ENCODE measurements at places on chromosomes 2 and 18. TPM values are rescaled to one million over a fixed set of nuclear protein-coding genes. Genes with fewer than 3 reads are reported as not detected.

Gene LTBP1
- 13.6 TPM for total RNA-seq

DNA sequence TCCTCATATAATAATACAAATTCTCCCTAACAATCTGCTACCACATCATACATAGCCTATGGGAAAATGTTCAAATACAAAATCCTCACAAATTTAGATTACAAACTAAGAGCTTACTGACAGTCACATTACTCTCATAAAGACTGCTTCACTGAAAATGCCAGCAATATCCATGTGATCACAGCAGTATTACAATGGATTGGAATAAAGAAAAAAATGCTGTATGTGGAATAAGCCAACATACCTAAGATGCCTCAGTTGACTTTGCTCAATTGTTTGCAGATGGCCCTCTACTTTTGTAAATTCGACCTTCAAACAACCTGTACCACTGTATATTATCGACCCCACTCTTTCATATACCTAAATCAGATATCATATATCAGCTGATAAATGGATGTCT lies 88.7 kb downstream of the DYM start:
- DNase-seq, result no peak

Gene UGT1A5
- not detected for total RNA-seq

Gene POU3F3
- total RNA-seq, result 46.1 TPM

GRCh38 chr2:38978296-38978903 lies 88.7 kb downstream of the ARHGEF33 start:
- DNase-seq, result no peak

GRCh38 chr2:73264783-73265182 lies 19.5 kb downstream of the FBXO41 start:
- DNase-seq, result no peak

DNA sequence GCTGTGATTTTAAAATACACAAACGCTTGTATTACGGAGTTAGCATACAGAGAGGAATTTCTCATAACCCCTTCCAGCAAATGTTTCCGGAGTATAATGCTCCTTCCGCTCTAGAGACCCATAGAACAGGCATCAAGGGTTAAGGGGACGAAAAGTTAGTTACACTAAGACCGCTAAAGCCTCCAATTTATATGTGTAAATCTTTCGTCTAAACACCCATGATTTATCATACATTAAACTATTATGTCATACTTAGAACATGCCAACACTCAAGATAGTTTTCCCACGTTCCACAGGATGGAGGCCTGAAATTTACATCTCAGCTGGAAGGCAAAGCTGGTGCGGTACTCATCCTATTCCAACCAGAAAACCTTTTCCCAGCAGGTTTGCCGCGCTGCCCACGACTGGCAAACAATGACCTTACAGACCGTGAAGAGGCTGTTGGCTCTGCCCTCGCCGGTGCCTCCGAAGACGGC lies 650 bp downstream of the ORMDL1 start:
- DNase-seq, result no peak

- no peak for DNase-seq
Measured at GRCh38 chr2:162994718-162995117, 156.2 kb upstream of the KCNH7 start.

DNA sequence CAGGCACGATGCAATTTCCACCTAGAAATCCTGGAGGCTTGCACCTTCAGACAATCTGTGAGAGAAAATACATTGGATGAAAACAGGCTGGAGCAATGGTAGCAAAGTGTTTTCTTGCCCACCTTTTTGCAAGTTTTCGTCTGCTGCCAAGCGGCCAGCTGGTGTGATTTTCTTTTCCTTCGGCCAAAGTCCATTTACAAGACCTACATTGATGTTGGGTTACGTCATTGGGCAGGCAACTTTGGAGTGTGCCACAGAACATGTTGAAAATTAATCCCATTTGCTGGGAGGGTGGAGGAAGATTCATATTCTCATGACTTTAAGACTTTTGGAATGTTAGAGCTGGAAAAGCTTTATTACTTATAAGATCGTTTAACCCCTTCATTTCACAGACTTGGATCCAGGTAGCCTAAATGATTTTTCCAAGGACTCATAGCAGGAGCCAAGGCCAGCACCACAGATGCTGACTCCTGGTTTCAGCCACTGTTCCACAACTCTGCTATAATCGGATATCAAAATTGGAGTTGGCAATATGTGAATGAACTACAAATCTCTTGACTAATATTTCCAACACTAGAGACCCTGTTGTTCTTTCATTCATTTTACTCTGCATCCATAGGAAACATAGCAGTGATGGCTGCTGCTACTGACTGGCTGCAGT lies 352.1 kb downstream of the RND3 start:
- no peak for DNase-seq

Gene TCF4
- 271 TPM for total RNA-seq

GRCh38 chr18:63894106-63894772 lies 6.7 kb downstream of the SERPINB2 start:
- no peak for DNase-seq

Gene TDRD15
- not detected for total RNA-seq

DNA sequence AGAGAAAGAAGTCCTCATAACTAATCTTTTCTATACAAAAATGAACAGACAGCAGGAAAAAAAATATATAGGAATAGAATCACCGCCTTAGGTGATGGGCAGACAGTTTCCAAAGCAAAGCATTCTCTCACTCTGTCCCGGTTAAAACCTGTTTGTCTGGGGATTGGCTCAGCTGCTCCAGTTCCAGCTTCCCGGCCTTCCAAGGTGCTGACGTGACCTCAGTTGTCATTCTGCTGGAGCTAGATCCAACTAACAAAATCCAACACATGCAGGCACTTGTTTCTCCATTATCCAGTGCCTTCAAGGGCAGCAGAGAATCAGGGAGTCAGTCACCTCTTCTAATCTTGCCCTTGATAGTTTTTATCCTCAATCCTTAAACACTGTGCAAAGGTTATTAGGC lies 52.8 kb downstream of the IKZF2 start:
- no peak for DNase-seq

DNA sequence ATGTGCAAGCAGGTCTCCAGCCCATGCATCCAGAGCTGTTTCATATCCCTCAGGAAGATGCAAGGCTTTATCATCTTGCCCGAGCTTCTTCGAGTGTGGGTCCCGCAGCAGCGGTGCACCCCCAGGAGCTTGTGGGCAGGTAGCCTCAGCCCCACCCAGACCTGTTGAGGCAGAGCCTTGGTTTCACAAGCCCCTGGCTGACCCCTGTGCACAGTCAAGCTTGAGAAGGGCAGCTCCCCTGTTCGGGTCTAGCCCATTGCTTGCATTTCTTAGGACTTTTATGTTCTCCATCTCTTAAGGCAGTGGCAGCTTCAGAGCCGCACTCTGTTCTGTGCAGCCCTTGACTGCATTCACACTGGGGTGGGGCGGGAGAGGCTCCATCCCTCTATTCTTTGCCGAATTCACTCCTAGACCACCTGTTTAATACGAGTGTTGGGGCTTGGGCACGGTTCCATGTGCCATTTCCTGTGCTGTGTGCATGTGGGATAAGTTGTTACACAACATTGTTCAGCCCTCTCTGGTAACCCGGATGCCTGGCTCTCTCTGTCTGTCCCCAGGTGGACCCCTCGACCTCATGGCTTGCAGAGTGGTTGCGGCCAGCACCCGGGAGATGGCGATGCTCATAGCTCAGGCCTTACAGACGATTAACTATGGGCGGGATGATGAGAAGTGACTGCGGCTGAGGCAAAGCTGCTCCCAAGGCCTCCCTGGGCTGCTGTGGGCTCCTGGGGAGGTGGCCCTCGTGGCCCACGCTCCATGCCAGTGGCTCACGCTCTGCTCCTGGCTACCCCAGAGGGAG lies 48.7 kb downstream of the IMPA2 start:
- no peak for DNase-seq

- DNase-seq, result no peak
Measured at GRCh38 chr2:18219676-18220075, 340.8 kb downstream of the RDH14 start.

Gene FEV
- not detected for total RNA-seq

DNA sequence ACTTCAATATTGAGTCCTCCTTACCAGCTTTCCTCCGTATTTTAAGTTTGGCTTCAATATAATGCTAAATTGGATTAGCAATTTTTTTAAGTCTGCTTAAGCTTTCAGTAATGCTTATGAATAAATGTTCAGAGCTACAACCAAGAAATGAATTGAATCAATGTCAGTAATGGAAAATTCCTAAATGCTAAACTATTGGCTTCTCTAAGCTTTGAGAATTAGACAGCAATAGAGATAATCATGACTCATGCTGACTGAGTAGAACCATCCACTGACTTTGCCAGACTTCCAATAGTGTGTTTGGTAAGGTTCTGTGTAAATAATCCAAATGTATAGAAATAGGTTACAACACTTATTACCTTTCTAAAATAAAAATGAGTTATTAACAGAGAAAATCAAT lies 8.9 kb upstream of the PDE1A start:
- no peak for DNase-seq

DNA sequence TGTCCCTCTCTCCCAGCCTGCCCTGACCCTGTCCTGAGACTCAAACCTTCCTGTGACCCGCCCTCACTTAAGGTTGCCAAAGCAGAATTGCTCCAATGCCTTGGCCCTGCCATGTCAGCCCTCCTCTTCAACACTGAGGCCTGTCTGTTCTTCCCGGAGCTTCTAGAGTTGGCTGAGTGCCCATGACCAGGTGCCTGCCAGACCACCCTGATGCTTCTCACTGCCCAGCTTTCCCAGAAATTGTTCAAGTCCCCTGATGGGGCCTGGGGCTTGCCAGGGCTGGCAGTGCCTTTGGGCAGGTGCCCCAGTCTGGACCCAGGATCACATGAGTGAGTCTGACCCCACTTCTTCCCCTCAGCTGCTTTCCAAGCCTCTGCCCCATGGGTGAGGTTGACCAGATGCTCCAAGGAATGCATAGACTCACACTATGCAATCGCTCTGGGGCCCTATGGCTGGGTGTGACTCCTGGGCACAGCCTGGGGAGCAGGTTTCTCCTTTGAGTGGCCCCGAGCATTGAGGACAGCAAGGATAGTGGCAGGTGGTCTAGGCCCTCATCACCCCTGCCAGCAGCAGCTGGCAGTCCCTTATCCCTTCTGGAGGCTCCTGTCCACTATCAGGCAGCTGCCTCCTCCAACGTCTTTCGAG lies 3.1 kb upstream of the INPP5D start:
- no peak for DNase-seq

DNA sequence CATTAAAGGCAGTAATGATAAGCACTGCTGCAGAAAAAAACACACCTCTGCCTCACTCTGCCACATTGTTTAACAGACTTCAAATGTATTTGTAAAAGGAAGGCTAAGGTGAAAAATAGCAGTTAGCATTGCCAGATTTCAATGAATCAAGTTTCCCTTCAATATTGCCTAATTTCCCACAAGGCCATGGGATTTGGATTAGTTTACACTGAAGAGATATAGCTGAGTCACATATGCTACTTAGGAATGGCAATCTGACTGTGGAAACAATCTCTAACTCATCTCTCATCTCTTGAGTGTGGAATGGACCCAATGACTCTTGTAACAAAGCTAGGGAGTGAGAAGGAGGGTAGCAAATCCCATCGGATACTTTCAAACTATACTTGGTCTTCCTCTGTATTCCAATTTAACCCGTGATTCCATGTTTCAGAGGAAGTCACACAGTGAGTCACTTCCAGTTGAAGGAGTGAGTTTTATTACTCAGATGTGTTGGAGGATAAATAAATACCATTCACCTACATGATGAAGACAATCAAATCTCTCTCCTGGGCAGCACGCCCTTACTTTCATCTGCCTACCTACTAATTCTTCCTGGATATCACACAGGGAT lies 5.1 kb downstream of the B4GALT6 start:
- DNase-seq, result no peak

- DNase-seq, result no peak
Measured at GRCh38 chr2:2175381-2176090, 155.5 kb downstream of the MYT1L start.

DNA sequence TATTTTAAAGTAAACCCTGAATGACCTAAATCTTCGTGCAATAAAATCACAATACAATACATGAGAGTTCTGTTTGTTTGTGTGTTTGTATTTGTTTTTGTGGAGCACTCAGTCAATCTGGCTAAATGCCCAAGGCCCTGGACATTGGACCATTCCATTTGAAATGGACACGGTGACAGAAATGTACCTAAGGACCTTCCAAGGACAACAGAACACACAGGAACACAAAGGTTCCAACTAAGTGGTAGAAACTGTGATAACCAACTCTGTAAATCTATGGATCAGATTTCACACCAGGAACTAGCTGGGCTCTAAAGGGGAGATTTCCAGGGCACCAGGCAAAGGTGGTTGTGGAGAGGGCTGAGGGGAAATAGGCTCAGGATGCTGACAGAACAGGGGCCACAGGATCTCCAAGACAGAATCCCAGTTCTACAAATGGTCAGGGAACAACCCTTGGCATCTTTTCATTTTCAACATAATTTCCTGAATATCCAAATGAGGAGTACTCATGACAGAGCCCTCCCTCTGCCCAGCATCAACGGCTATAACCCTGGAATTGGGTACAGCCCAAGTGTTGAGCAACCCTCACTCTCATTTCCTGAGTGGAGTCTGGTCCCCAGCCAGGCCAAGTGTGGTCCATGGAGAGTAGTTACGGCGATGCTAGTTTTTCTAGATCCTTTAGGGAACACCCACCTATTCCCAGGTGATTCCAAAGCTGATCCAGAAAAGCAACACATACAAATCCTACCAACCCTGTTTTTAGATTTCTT lies 78.4 kb downstream of the NCKAP5 start:
- DNase-seq, result no peak

Gene TAF1B
- 19.6 TPM for total RNA-seq

DNA sequence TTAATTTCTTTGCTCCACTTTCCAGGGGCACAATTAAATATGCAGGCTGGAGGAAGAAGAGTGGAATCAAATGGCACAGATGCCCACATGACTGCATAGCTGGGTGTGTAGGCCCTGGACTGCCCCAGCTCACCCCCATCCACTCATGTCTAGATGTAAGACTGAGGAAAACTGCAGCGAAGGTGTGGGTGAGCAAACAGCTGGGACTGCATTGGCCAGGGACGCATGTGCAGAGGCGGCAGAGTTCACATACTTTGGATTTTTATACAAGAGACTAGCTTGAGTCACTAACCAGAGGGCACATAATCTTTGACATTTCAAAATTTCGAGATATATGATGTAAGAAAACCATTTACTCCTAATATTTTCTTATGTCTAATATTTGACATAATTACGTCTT lies 60.1 kb downstream of the SPIRE1 start:
- DNase-seq, result no peak

Gene PTPRN
- 290 TPM for total RNA-seq

Gene SERPINB11
- total RNA-seq, result not detected

DNA sequence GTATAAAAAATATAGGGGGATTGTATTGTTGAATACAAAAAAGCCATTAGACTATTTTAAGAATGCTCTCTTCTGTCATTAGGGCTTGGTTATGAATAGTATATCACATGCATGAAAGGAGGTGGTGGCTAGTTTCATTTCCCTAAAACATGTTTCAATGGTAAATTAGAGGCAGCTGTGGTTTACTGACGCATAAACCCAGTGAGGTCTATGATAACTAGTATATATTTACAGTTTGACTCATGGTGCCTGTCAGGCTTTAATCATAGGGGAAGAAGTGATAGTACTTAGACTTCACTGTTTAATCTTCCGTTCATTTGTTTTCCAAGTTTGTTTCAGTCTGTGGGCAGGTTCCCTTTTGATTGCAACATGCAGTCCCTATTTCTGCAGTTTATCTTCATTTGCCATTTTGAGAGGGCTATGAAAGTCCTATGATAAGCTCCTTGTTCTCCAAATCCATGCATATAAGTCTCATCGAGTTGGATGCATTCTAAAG lies 55.1 kb upstream of the MAP4K3 start:
- DNase-seq, result no peak

Gene CCDC148
- total RNA-seq, result 6.3 TPM
